ENCODE measurements at places on chromosomes 1 and 21.

GRCh38 chr1:246687002-246687401 lies 37.2 kb upstream of the SCCPDH start:
- DNase-seq: no peak

GRCh38 chr1:21550866-21551475 lies 41.7 kb downstream of the ALPL start:
- no peak for DNase-seq

GRCh38 chr1:87202451-87202850 lies 126.2 kb upstream of the LMO4 start:
- no peak for DNase-seq

DNA sequence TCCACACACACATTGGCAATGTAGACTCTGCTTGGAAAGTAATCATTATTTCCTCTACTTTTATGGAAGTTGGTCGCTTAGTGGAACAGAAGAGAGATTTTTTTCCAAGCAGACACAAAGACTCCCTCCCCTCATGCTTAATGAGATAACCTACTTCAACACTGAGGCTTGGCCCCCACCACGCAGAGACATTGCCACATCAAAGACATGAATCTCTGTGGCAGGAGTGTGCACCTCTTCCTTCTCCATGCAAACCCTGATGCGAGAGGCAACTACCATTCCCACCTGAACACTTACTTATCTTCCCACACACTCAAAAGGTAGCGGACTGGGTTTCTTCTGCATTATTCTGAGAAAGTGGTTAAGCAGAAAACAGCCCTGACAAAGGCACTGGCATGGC lies 37.3 kb upstream of the LPAR3 start:
- no peak for DNase-seq

DNA sequence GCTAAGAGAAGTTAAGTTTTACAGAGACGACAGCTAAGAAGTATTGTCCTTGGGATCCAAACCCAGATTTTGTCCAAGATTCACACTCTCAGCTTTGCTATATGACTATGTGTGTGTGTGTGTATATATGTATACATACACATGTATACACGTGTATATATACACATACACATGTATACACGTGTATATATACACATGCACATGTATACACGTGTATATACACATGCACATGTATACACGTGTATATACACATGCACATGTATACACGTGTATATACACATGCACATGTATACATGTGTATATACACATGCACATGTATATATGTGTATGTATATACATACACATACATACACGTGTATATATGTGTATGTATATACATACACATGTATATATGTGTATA lies 3.9 kb upstream of the CACHD1 start:
- no peak for DNase-seq

- DNase-seq: no peak
These were observed 134.8 kb downstream of the SETD4 start for GRCh38 chr21:35925497-35925896.

DNA sequence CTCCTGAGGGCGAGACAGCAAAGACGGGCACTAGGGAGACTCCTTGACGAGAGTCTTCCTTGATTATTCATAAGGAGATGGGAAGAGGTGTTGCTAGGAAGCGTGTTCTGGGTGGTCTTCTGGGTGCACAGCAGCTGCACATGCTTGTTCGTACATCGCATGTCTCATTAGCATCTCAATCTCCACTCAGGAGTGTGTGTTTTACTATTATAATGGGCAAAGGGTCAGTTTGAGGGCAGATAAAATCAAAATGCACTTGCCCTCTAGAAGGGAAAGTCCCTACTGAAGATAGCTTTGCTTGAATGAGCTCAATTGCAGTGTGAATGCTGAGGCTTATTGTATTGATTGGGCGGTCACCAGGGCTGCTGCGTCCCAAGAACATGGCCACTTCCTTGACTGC lies 50.2 kb upstream of the SCCPDH start:
- DNase-seq: no peak

GRCh38 chr1:112636056-112636455 lies 16.4 kb downstream of the CAPZA1 start:
- DNase-seq: no peak

GRCh38 chr1:229220163-229220846 lies 50.6 kb upstream of the RAB4A start:
- no peak for DNase-seq

GRCh38 chr1:71166178-71167173 lies 85.6 kb upstream of the ZRANB2 start:
- DNase-seq: no peak

GRCh38 chr1:183580281-183580682 lies 10.0 kb downstream of the NCF2 start:
- no peak for DNase-seq

DNA sequence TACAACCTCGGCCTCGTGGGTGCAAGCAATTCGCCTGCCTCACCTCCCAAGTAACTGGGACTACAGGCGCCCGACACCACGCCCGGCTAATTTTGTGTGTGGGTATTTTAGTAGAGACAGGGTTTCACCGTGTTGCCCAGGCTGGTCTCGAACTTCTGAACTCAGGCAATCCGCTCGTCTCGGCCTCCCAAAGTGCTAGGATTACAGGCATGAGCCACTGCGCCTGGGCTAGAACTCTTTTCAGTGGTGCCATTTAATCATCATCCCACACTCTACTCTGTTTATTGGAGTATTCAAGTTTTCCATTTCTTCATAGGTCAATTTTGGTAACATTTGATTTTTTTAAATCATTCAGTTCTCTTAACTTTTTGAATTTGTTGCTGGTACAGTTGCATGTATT lies 101.3 kb downstream of the DHRS3 start:
- DNase-seq: no peak

DNA sequence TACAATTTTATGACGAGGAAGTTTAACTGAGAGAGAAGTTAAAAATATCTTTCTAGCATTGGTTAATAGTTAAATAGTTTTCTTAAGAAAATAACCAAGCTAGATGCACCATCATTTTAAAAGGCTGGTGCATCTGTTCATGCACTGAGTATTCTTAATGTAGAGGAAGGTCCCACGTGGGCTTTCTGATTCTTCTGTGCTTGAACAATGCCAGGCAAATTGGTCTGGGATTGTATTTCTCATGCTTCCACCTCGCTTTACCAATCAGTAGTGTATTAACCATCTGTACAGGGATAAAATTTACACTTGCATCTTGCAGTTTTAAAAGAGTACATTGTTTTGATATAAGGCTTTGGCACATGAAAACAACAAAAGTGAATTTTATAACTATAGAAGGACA lies 47.4 kb upstream of the MTF2 start:
- DNase-seq: no peak

DNA sequence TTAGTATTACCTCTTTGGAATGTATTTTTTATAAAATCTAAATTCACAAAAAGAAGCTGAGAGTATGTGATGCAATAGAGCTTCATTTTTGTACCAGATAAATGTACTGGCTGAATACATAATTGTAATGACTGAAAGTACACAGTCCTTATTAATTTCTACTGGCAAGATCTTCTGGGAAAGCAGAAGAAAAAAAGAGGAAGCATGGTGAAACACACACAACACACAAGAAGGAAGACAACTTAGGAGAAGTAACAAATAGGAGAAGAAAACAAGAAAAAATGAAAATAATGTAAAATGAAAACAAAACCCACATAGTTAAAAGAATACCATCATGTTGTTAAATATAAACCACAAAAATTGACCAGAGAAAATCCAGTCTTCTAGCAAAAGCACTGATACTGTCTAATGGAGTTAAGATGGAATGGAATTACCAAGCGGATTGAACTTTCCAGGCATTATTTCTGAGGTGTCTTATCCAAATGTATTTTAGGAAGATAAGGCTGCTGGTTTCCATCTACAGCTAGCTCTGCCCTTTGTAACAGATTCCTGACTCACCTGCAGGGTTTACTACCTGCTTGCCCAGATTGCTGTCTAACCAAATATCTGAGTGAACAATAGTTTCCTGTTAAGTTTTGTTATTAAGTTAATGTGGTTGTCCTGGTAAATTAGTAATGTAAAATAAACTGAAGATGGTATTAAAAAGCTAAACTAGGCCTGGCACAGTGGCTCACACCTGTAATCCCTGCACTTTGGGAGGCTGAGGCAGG lies 4.5 kb upstream of the COP1 start:
- DNase-seq: no peak

DNA sequence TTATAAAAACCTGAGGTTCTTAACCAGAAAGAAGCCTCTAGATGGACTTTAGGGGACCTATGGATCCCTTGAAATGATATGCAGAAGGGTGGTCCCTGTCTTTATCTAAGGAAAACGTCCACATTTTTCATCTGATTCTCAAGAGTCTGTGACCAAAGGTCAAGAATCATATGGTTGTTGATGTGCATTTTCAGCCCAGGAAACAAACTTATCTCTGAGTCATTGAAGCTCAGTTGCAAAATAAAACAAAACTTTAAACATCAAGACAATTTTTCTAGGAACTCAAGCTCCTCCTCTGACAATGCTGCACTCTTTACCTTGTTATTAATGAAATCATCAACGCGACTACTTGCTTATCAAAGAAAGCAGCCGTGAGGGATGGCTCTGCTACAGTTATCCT lies 83.3 kb downstream of the TIAM1 start:
- no peak for DNase-seq

DNA sequence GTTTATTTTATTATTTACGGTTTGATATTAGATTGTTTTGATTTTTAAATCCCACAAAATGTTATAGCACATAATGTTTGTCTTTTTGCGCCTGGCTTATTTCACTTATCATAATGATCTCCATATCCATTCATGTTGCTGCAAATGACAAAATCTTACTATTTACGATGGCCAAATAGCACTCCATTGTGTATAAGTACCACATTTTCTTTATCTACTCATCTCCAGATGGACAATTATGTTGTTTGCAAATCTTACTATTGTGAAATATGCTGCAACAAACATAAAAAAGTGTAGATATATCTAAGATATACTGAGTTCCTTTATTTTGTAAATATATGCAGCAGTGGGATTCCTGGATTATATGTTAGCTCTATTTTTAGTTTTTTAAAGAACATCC lies 1568.3 kb downstream of the AMY1C start:
- DNase-seq: no peak

DNA sequence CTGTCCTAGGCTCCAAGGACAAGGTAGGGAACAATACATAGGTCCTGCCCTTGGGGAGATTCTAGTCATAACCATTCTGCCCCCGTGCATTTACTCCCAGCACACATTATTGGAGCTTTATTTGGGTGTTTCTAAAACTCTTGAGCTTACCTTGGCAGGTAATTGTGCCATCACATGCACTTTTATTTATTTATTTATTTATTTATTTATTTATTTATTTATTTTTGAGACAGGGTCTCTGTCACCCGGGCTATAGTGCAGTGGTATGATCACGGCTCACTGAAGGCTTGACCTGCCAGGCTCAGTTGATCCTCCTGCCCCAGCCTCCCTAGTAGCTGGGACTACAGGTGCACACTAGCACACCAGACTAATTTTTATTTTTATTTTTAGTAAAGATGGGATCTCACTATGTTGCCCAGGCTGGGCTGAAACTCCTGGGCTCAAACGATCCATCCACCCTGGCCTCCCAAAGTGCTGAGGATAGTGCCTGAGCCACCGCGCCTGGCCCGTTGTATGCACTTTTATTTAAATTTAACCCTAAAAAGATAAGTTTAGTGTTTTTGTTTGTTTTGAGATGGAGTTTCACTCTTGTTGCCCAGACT lies 9.2 kb downstream of the AGMAT start:
- DNase-seq: no peak

GRCh38 chr1:227728059-227728891 lies 6.8 kb downstream of the JMJD4 start:
- DNase-seq: peak; percentile 63

- DNase-seq: no peak
These were observed 113.2 kb downstream of the AK5 start for GRCh38 chr1:77395051-77395450.

GRCh38 chr1:8167936-8168335 lies 141.8 kb upstream of the ERRFI1 start:
- no peak for DNase-seq

GRCh38 chr1:162916821-162917613 lies 56.0 kb upstream of the CCDC190 start:
- no peak for DNase-seq

GRCh38 chr1:53087332-53088285 lies 25.6 kb downstream of the PODN start:
- no peak for DNase-seq

- no peak for DNase-seq
These were observed 625 bp upstream of the DARS2 start for GRCh38 chr1:173823781-173824314.

DNA sequence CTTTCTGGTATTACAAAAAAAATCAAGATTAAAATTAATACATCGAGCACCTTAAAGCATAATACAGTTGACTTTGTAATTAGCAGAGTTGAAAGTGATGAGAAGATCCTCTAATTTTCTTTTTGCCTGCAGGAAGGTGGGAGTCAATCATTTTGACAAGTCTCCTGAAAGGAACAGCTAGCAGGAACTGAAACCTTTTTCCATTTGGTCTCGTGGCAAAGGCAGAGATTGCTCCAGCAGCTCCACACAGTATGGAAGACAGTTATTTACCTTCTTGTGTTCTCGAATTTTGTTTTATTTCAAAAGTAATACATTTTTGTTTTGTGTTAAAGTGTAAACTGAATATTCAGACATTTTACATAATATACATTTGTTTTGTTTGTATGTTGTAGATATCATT lies 7.7 kb downstream of the S100PBP start:
- no peak for DNase-seq

DNA sequence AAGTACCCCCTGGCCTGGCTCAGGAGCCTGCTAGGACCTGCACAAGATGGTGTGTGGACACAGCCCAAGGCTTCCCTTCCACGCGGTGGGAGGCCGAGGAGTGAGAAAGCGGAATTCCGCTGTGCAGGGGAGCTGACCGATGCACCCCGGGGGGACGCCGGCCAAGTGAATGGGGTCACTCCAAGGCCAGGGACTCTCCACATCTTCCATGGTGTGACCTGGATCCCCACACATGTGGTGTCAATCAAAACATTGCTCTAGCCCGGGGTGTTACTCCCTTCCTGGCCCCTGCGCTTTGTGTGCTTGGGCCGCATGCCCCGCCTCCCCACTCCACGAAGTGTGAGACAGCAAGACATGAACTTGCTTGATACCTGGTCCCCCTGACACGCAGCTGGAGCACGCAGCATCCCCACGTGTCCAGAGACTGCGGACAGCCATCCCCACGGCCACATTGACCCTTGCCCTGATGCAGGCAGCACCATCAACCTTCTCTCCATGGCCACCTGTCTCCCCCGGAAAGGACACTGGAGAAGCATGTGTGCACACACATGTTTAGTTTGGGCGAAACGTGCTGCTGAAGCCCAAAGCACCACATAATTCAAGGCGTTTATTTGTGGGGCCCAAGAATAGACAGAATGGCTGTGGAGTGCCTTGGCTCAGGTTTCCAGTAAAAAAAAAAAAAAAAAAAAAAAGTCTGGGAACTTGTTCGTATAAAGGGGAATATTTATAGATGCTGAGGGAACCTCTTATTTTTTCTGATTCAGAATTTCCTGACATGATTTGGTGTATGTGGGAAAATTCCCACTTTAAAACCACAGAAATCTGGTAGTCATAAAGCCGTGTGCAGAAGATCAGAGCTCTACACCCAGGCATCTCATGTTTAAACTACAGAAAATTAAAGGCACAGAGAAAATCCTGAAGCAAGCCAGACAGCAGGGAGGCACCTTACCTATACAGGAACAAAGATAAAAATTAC lies 171.7 kb downstream of the HUNK start:
- DNase-seq: no peak

- no peak for DNase-seq
These were observed 17.2 kb downstream of the CNR2 start for GRCh38 chr1:23895993-23896392.

- no peak for DNase-seq
These were observed 21.3 kb downstream of the A3GALT2 start for GRCh38 chr1:33299461-33300155.

- no peak for DNase-seq
These were observed 63.7 kb downstream of the SLC45A1 start for GRCh38 chr1:8381618-8382017.

All from stimulated activated CD4-positive, alpha-beta T cell treated with anti-CD3 and anti-CD28 coated beads, Interleukin-1b, Interleukin-23, amount 100 ng/mL, for 48 hours (primary cell).